ENCODE measurements at places on chromosomes 6 and 20.

- DNase-seq: peak; percentile 34
Measured at GRCh38 chr6:32113386-32114352, 4.5 kb upstream of the TNXB start.

- DNase-seq: no peak
Measured at GRCh38 chr6:48747471-48747870, 636.5 kb upstream of the PTCHD4 start.

DNA sequence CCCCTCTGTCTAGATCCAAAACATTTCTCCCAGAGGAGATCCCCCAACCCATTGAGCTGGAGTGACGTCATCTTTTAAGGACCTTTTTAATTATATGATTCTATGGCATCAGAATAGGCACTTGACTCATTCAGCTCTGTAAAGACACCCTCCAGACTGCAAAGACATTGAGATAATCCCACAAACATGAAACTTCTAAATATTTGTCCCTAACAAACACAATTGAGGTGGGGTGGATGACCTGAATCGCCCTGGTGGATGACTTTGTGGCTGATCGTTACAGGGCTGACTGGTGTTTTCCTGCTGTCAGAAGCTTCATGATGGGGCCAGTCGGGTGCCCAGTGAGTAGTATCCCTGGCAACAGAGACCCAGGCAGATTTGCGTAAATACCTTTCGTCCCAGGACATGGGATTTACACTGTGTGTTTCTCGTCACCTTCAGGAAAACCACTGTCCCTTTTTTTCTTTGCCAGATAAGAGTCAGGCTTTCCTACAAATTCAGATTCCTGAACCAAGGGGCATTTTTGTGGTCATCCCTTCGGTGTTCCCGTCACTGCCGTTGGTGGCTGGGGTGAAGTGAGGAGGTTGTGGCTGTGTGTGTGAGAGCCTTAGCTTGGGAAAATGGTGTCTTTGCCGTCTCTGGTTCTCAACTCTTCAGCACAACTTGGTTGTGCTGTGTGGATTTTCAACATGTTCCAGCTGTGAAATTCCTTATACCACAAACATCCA, 5.3 kb upstream of the PCK1 start:
- no peak for DNase-seq

- DNase-seq: no peak
Measured at GRCh38 chr20:13397300-13397724, 176.2 kb downstream of the ISM1 start.

- no peak for DNase-seq
Measured at GRCh38 chr6:135173242-135173988, 7.7 kb upstream of the MYB start.

- DNase-seq: peak; percentile 40
Measured at GRCh38 chr6:120056085-120056484, 706.5 kb upstream of the MAN1A1 start.

GRCh38 chr6:38149531-38149930, 330.0 kb downstream of the ZFAND3 start:
- DNase-seq: no peak

DNA sequence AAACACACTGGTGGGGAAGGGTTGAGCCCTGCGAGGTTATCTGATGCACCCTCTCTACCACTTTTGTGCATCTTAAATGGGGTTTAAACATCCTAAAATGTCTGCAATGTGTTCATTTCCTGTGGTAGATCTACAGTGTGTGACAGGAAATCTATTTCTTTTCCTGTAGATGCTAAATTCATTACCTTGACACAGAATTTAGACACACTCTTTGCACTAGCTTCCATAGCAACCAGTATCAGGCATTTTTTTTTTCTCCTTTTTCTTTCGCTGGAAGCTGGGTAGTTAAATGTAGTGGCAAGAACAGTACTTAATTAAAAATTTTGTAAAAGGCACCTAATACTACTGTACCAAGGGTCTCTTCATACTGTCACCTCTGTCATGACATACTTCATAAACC, 141.1 kb downstream of the RFPL4B start:
- DNase-seq: no peak

- DNase-seq: no peak
Measured at GRCh38 chr6:109979033-109979921, 1.2 kb downstream of the GPR6 start.

DNA sequence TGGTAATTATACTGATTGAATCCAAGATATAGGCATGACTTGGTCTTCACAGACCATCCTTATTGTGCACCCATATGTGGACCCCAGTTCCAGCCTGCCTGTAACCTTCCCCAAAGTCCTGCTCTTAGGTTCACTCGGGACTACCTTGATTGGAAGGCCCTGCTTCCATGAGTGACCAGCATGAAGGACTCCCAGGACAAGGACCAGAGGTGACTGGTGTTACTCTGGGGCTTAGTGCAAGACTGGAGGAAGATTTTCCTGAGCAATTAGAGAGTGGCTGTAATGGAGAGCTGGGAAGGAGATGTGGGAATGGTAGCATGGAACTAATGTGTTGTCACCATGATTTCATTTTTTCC, 15.1 kb downstream of the BRD2 start:
- DNase-seq: no peak

GRCh38 chr6:157449610-157450009, 68.6 kb downstream of the ZDHHC14 start:
- no peak for DNase-seq

DNA sequence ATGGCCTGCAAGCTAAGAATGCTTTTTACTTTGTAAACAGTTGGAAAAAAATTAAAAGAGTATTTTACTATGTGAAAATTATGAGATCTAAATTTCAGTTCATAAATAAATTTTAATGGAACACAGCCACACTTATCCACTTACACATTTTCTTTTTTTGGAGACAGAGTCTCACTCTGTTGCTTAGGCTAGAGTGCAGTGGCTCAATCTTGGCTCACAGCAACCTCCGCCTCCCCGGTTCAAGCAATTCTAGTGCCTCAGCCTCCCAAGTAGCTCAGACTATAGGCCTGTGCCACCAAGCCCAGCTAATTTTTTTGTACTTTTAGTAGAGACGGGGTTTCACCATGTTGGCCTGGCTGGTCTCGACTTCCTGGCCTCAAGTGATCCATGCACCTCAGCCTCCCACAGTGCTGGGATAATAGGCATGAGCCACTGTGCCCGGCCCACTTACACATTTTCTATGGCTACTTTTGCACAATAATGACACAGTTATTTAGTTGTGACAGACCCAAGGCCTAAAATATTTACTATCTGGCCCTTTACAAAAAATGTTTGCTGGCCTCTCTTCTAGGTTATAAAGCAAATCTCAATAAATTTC, 109.6 kb downstream of the INSM1 start:
- no peak for DNase-seq

DNA sequence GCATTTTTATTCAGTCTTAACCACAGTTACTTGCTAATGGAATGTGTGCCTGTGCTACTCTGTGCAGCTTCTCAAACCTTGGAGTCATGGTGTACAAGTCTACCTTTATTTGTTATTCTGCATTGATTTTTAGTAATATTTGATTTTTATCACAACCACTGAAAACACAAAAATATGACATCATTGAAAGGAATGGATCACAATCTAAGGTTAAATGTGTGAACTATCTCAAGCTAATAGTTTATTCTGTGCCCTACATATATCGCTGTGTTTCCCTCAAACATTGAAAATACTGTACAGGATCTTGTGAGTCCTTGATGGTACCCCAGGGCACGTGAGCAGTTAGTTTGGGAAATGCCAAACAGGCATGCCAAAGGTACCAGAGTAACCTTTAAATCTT, 573.4 kb downstream of the FRK start:
- DNase-seq: no peak

GRCh38 chr6:20213271-20213798, 1.1 kb upstream of the MBOAT1 start:
- DNase-seq: no peak

GRCh38 chr6:36822506-36823269, 16.6 kb downstream of the CPNE5 start:
- no peak for DNase-seq

DNA sequence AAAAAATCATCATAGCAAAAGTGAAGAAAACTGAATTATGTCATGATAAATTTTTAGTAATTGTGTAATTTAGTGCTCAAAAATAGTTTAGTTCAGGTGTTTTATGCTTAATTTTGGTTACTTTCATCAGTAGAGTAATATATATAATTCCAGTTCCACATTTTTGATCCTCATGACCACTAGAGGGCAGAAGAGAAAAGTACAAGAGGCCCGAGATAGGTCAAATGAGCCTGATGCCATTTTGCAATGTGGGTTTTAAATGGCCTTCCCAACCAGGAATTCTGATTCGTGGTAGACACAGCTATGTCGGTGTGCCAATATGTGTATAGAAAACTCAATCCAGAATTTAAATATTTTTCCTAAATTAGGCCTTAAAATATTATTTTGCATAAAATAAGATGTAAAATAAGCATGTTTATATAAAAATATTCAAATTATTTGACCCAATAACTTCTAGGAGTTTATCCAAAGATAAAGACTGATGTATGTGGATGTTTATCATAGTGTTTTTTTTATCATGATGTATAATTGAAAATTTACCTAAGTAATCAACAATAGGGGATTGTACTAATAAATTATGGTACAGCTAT, 159.7 kb upstream of the RPS6KA2 start:
- DNase-seq: peak; percentile 92

DNA sequence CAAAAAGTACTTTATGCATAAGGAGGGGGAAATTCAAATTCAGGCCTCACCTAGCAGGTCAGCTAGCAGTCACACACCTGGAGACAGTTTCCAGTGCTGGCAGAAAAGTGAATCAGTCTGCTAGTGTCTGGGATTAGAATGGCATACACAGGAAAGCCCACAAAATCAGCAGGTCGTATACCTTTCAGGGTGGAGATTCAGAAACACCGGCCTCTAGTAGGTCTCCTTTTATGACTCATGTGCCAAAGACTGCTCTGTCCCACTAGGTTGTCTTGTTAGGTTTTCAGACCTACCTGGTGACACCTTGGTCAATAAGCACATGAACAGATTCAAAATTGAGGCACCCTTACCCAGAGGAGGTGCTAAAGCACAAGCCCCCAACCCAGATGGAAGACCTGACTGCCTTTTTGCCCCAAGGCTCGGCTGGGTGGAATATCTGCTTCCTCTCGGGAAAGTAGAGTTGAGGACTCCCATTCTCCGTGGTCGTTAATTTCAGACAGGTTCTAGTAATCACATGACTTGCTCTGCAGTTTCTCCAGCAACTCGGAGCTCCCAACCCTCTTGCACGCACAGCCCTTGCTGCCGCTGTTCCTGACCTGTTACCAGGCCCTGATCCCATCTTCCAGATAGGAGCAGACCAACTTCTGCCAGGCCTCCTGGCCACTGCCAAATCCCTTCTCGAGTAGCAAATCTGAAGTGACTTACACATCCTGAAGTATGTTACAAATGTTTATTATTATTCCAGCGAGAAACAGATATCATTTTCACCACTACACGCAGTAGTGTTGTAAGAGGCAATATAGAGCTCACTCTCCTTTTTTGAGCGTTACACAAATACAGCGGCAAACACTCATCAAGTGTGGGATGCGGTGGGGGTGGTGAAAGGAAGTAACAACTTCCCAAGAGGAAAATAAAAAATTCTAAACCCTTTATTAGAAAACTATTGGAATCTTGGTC, 46.6 kb downstream of the AGPAT4 start:
- DNase-seq: peak; percentile 41

- DNase-seq: no peak
Measured at GRCh38 chr6:169961772-169962561, 210.5 kb downstream of the ERMARD start.

- no peak for DNase-seq
Measured at GRCh38 chr20:61723529-61724257, 342.0 kb downstream of the TAF4 start.

DNA sequence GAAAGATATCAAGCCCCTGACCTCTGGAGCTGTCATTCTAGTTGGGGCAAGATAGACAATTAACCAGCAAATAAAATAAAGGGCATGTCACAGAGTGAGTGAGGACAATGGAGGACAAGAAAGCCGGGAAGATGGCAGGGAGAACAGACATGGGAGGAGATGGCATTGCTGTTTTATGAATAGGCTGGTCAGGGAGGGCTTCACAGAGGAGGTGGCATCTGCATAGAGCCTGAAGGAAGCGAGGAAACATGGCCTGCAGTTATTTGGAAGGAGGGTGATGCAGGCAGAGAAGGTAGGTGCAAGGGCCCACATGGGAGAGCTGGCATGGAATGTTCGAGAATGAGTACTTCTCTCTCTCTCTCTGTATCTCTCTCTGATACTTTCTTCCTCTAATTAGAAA, 63.7 kb downstream of the EFCAB8 start:
- DNase-seq: no peak

DNA sequence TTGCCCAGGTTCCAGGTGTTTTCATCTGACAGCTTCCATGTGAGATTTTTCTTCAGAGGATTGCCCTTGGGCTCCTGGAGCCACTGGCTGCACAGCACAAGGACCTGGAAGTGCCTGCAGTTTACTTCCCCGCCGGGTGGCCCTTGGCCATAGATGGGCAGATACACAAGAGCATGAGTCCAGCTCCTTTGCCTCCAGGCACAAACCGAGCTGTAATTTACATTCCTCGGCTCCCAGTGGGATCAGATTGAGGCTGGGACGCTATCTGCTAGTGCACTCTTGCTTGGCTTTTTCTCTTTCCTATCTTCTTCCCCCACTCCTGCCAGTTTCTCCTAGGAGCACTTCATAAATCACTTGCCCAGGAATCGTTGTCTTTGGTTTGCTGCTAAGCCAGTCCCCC, 85.4 kb upstream of the RALY start:
- DNase-seq: no peak

DNA sequence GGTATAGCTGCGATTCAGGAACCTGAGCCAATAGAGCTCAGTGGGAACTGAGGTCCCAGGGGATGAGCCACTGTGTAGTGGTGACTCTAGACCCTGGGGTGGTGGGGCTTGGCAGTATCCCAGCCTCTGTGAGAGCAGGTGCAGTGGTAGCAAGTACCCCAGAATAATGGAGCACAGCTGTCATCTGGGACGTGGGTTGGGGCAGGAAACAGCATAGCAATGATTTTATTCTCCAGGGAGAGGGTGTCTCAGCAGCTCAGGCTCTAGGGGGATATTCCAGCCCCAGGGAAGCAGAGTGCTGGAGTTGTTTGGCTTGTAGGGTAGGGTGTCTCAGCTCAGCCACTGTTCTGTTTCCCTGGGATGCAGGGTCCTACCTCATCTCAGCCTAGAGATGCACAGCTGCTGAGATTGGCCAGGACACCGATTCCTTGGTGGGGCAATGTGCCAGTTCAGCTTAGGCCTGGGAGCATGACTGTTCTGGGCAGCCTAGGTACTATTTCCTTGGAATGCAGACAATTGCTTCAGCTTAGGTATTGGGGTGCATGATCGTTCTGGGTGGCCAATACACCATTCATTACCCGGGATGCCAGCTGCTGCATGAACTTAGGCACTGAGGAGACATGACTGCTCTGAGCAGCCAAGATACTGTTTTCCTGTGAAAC, 34.0 kb upstream of the NUP153 start:
- DNase-seq: no peak

DNA sequence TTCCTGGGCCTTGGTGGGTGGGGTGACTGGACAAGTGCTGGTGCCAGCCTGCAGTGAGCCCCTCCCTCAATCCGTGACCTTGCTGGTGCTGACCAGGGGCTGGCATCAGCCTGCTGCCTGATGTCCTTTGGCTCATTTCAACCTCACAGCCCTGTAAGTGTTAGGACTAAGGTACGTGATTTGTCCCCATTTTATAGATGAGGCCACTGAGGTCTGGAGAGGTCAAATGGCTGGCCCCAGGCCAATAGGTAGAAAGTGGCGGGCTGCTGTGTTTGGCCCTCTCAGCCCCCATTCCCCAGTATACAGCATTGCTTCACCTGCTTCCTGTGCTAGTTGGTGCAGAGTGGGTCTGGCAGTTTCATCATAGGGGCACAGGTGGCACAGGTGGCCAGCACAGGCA, 20.1 kb downstream of the EFCAB8 start:
- no peak for DNase-seq

GRCh38 chr6:167824591-167825331, 1.9 kb upstream of the AFDN start:
- DNase-seq: no peak

Measured in suppressor macrophage treated with lipopolysaccharide for 1 hour (primary cell).